ENCODE measurements at places on chromosomes 2 and 18. TPM values are rescaled to one million over a fixed set of nuclear protein-coding genes. Genes with fewer than 3 reads are reported as not detected.
A peak's percentile ranks its signal among the peaks of the same experiment; 100 is the strongest.

DNA sequence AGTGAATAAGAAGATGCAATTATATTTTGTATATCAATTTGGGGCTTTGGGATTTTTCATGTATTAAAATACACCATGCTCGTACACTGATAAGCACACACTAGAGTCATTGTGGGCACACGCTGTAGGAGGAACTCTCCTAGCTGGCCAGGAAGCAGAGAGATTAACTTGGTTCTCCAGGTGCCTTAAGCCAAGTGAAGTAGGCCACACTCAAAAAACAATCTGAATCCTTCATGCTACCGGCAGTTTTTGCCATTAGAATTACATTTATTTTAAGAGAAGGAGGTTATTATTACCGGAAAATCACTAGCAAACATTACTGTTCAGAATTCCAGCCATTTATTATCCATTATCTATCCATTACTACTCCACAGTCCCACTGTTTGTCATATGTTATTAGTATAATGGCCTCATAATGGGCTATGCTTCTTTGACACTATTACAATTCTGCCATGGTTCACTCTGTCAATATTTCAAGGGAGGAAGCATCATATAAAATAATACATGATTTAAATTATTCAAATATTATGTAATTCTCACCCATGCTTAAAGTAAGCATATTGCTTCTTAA, 214.4 kb downstream of the L3MBTL4 start:
- peaks cover 5% of the 10 kb centered on the region for H3K4me1 ChIP-seq
- no peak overlapping the region for H3K27ac ChIP-seq
- no peak overlapping the region for H3K4me3 ChIP-seq
- no peak for DNase-seq

GRCh38 chr2:104788742-104789455, 65.0 kb upstream of the POU3F3 start:
- no peaks in the 10 kb centered on the region for H3K27me3 ChIP-seq
- DNase-seq = no peak
- no peak overlapping the region for H3K4me3 ChIP-seq
- no peaks in the 10 kb centered on the region for H3K36me3 ChIP-seq
- H3K27ac ChIP-seq = no peak overlapping the region

GRCh38 chr2:113981404-113982134, 91.7 kb downstream of the ACTR3 start:
- no peaks in the 10 kb centered on the region for H3K27me3 ChIP-seq
- no peak overlapping the region for H3K4me3 ChIP-seq
- H3K27ac ChIP-seq = no peak overlapping the region
- no peak for DNase-seq
- H3K36me3 ChIP-seq = no peaks in the 10 kb centered on the region
- H3K4me1 ChIP-seq = no peaks in the 10 kb centered on the region

DNPEP gene
- 82.4 TPM for total RNA-seq

GRCh38 chr18:42706029-42706608, 409.4 kb downstream of the RIT2 start:
- H3K36me3 ChIP-seq = no peaks in the 10 kb centered on the region
- peak overlapping the region; percentile 79 for H3K27ac ChIP-seq
- H3K4me3 ChIP-seq = peak overlapping the region; percentile 14
- no peaks in the 10 kb centered on the region for H3K4me1 ChIP-seq
- no peaks in the 10 kb centered on the region for H3K27me3 ChIP-seq

DNA sequence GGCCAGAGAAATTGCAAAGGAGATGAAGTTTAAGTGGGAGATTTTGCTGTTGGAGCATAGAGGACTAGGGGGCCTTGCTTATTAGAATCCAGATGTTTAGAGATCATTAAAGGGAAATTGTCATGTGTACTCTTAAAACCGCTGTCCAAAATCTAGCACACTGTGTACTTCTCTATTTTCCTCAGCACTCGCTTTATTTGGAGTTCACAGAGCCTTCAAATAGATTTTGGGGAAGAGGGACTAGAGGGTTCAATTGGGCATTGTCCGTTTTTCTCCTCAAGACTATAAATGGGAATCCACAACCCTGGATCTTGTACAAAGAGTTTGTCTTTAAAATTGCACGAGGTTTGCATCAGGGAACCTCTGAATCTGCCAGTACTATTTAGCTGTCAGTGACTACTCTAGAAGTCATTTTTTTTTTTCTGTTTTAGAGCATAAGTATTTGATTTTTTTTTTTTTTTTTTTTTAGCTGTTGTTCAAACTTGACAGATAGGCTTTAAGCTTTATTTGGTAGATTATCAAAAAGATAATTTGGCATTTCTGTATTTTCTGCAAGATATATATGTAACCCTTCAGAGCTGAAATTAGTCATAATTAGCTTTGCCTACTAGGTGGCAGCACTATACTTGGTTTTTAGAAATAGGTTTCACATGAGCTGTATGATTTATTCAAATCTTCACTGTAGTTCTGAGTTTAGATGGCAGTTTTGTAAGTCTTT, 14.2 kb downstream of the PMS1 start:
- H3K4me1 ChIP-seq = no peaks in the 10 kb centered on the region
- no peaks in the 10 kb centered on the region for H3K27me3 ChIP-seq
- peaks cover 7% of the 10 kb centered on the region for H3K36me3 ChIP-seq
- H3K4me3 ChIP-seq = no peak overlapping the region
- no peak for DNase-seq

STAT1 gene
- total RNA-seq = 23.6 TPM

KLHL41 gene
- 0.76 TPM for total RNA-seq

DNA sequence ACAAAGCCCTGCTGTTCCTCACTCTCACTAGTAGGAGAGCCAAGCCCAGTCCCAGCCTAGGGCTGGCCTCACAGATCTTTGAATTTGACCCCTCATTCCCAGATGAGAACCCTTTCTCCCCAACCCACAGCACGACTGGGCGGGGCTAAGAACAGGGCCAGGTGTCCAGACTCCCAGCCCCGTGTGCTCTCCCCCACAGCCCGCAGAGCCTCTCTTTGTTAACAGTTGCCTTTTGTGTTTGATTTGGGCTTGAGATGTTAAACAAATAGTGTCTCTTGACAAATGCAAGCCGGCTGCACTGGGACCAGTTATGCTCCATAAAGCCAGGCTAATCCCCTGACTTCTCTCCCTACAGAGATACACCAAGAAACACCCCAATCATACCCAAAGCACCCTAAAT, 4.7 kb upstream of the KCNK3 start:
- no peak overlapping the region for H3K27ac ChIP-seq
- H3K4me1 ChIP-seq = peaks cover 2% of the 10 kb centered on the region
- H3K36me3 ChIP-seq = no peaks in the 10 kb centered on the region
- no peaks in the 10 kb centered on the region for H3K27me3 ChIP-seq
- H3K4me3 ChIP-seq = no peak overlapping the region
- no peak for DNase-seq

GRCh38 chr2:48292393-48292792, 237.6 kb upstream of the STON1 start:
- no peak for DNase-seq
- no peaks in the 10 kb centered on the region for H3K36me3 ChIP-seq
- no peaks in the 10 kb centered on the region for H3K4me1 ChIP-seq
- H3K27ac ChIP-seq = no peak overlapping the region

GRCh38 chr2:63049211-63049969, 1.2 kb upstream of the OTX1 start:
- peaks cover 26% of the 10 kb centered on the region for H3K36me3 ChIP-seq
- H3K27me3 ChIP-seq = peaks cover 100% of the 10 kb centered on the region
- H3K27ac ChIP-seq = peak overlapping the region; percentile 67
- H3K4me1 ChIP-seq = peaks cover 40% of the 10 kb centered on the region
- no peak for DNase-seq

- no peak overlapping the region for H3K4me3 ChIP-seq
- H3K36me3 ChIP-seq = no peaks in the 10 kb centered on the region
- H3K4me1 ChIP-seq = no peaks in the 10 kb centered on the region
- no peaks in the 10 kb centered on the region for H3K27me3 ChIP-seq
- H3K27ac ChIP-seq = no peak overlapping the region
Measured at GRCh38 chr2:63029058-63029457, 21.6 kb upstream of the OTX1 start.

POLR1A gene
- 20.2 TPM for total RNA-seq

GRCh38 chr2:8589721-8590120, 92.1 kb upstream of the ID2 start:
- peaks cover 12% of the 10 kb centered on the region for H3K27me3 ChIP-seq
- H3K4me1 ChIP-seq = no peaks in the 10 kb centered on the region
- H3K27ac ChIP-seq = no peak overlapping the region
- no peak overlapping the region for H3K4me3 ChIP-seq

ACADL gene
- total RNA-seq = 1.6 TPM

DNA sequence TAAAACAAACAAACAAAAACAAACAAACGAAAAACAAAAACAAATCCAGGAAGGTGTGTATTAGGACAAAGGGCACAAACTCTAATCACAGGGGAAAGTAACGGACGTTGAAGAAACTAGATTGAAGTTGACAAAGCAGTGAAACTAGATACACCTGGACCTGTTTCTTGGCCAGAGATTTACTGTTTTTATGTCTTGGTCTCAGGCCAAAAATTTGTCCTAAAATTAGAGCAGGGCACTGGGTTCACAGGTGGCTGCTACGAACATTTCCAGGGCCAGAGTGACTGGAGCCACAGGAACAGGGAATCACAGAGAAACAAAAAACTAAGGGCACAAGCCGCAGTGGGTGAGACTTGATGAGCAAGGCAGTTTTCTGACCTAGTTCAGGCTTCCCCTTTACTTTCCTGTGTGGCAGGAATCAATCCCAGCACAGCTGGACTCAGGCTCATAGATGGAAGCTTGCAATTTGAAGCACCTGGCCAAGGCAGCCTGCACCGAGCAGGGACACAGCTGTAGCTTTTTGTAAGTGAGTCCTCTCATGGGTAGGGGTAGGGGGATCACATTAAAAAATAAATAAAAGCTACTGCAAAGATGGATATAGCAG, 329.4 kb downstream of the DLGAP1 start:
- no peaks in the 10 kb centered on the region for H3K27me3 ChIP-seq
- no peak overlapping the region for H3K27ac ChIP-seq
- H3K4me1 ChIP-seq = no peaks in the 10 kb centered on the region

PCARE gene
- total RNA-seq = not detected

DNA sequence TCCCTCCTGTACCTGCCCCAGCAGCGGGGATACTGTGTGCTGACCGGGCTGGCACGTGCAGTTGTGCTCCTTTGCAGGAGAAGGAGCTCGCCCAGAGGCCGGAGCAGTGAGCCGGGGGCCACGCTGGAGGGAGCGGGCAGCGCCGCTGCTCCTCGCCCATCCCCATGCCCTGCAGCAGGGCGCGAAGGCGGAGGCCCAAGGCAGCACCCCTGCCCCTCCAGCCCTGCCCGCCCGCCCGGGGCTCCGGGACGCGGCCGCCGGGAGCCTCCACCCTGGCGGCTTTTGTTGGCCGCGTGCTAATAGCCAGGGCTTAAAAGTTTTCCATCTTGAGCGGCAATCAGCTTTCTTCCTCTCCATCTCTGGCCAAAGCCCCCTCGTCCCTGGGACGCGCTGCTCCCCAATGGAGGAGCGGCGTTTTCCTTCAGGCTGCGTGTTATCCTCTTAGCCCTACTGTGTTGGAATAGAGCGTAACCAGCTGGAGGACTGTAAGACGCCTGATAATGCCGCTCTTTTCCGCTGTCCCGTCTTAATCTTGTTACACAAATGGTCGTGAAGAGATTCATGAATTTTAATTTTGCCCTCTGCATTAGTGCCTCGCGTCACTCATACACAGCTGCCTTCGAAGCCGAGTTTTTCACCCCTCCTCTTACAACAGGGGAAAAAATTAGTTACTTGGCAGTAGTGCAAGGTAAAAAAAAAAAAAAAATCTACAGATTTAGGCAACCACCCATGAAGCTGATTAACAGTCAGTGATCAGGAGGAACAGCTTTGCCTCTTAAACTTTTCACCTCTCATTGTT, 172.9 kb upstream of the SIX3 start:
- DNase-seq = no peak
- no peaks in the 10 kb centered on the region for H3K36me3 ChIP-seq
- no peak overlapping the region for H3K27ac ChIP-seq
- H3K4me3 ChIP-seq = no peak overlapping the region
- peaks cover 10% of the 10 kb centered on the region for H3K4me1 ChIP-seq

C2orf15 gene
- total RNA-seq = 0.76 TPM

GRCh38 chr2:6410313-6410712, 455.4 kb downstream of the CMPK2 start:
- H3K27me3 ChIP-seq = no peaks in the 10 kb centered on the region
- H3K36me3 ChIP-seq = no peaks in the 10 kb centered on the region
- H3K4me1 ChIP-seq = no peaks in the 10 kb centered on the region
- DNase-seq = no peak
- H3K4me3 ChIP-seq = no peak overlapping the region

CYP27A1 gene
- 1.7 TPM for total RNA-seq

- no peak for DNase-seq
- H3K36me3 ChIP-seq = no peaks in the 10 kb centered on the region
- no peaks in the 10 kb centered on the region for H3K27me3 ChIP-seq
- H3K27ac ChIP-seq = no peak overlapping the region
- no peaks in the 10 kb centered on the region for H3K4me1 ChIP-seq
Measured at GRCh38 chr2:8996006-8996405, 7.5 kb downstream of the MBOAT2 start.

GRCh38 chr2:7709907-7710306, 792.7 kb downstream of the RNF144A start:
- DNase-seq = no peak
- no peak overlapping the region for H3K27ac ChIP-seq
- H3K36me3 ChIP-seq = no peaks in the 10 kb centered on the region
- peaks cover 9% of the 10 kb centered on the region for H3K27me3 ChIP-seq
- no peaks in the 10 kb centered on the region for H3K4me1 ChIP-seq
- no peak overlapping the region for H3K4me3 ChIP-seq

NOSTRIN gene
- 1.3 TPM for total RNA-seq

DNA sequence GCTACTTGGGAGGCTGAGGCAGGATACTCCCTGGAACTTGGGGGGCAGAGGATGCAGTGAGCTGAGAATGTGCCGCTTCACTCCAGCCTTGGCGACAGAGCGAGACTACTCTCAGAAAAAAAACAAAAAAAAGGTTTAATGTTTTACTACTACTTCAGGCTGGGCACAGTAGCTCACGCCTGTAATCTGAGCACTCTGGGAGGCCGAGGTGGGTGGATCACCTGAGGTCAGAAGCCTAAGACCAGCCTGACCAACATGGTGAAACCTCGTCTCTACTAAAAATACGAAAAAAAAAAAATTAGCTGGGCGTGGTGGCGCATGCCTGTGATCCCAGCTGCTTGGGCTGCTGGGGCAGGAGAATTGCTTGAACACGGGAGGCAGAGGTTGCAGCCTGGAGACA, 75.7 kb upstream of the ATIC start:
- H3K36me3 ChIP-seq = no peaks in the 10 kb centered on the region
- no peak overlapping the region for H3K27ac ChIP-seq
- no peak overlapping the region for H3K4me3 ChIP-seq
- no peaks in the 10 kb centered on the region for H3K27me3 ChIP-seq

ST6GAL2 gene
- total RNA-seq = 7.5 TPM

CACNB4 gene
- 7.2 TPM for total RNA-seq

GRCh38 chr2:58918141-58918540, 677.0 kb upstream of the FANCL start:
- no peaks in the 10 kb centered on the region for H3K4me1 ChIP-seq
- DNase-seq = no peak
- H3K27me3 ChIP-seq = no peaks in the 10 kb centered on the region
- H3K36me3 ChIP-seq = no peaks in the 10 kb centered on the region
- H3K4me3 ChIP-seq = no peak overlapping the region
- no peak overlapping the region for H3K27ac ChIP-seq

NCKAP5 gene
- total RNA-seq = 4.5 TPM

Measured in esophagus squamous epithelium (tissue), 5 donors.